ENCODE measurements at places on chromosomes 5 and 9.

DNA sequence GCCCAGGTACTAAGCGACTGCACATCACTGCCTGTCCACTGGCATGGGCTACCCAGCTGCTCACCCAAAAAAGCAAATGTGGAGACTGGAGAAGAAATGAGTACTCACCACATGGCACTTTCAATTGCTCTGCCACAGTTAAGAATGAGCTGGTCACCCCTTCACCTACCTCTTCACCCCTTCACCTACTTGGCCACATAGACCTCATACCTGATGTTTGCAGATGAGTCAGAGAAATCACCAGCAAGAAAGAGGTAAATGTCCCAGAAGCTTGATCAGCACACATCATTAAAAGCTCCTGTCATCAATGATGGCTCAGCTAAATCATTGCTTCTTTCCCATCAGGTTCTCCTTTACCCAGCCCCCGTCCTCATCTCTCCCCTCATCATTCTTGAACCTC, 7.6 kb upstream of the PRUNE2 start:
- no peak for DNase-seq

GRCh38 chr9:118170032-118170955, 466.1 kb downstream of the TLR4 start:
- peak; percentile 11 for DNase-seq

DNA sequence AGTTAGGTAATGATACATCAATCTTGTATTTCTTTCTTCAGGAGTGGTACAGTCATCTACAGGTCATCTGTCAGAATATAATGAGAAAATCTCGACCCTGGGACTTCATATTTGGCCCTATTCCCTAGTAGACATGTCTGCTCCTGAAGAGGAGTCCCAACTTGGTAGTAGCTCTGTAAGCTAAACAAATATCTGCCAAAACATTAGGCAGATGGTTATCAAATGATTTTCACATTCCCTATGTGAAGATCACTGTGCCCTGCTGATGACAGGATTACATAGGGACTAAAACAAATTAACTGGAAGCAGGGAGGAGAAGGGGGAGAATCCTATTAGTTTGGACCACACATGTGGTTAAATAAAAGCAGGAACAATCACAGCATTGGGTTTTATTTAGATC, 138.6 kb upstream of the NFIB start:
- no peak for DNase-seq

- DNase-seq: no peak
These were observed 94.0 kb upstream of the SLC25A48 start for GRCh38 chr5:135740475-135740874.

DNA sequence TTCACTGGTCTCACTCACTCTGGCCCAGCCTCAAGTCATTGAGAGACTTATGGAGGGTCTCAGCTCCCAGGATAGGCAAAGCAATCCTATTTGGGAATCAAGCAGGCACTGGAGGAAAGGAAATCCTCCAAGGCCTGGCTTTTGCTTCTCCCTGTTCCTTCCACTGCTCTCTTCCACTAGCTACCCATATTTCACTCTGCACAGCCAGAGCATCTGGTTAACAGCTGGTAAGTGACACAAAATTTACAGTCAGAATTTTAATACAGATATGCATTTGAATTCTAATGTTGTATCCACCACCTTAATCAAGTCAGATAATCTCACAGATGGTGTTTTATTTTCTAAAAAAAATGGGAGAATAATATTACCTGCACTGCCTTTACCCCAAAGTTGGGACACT, 868 bp upstream of the C1QTNF2 start:
- DNase-seq: no peak

GRCh38 chr9:27398982-27399653, 102.2 kb upstream of the EQTN start:
- DNase-seq: no peak
